ENCODE measurements at places on chromosomes 12 and 14.

GRCh38 chr12:84874825-84875139, 37.8 kb downstream of the SLC6A15 start:
- no peak for DNase-seq

DNA sequence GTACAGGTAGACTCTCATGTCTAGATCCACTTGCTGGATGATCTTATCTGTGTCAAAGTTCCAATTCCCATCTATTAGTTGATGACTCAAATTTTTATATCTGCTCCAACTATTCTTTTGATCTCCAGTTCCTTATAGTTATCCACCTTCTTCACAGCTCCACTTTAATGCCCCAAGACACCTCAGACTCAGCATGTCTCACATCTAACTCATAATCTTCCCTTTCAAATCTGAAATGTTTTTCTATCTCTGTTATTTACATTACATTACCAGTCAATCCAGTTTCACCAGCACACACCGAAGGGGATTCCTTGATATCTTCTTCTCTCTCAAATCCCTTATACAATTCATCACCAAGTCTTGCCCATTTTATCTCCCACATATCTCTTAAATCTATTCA, 3.7 kb upstream of the METAP2 start:
- no peak for DNase-seq

DNA sequence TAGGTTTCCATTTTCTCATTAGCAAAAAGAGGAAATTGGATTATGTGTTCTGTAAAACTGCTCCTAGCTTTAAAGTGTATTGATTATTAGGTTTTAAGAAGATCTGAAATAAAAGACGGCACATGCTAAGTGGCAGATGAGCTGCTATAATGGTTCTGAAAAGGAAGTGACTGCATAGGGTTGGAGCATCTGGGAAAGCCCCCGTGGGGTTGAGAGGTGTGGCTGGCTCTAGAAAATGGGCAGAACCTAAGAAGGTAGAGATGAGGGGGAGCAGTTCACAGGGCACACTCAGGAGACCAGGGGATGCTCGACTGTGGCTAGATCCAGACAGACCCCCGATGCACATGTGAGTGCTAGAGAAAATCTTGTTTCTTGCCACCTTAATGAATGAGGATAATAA, 1.9 kb downstream of the IFNG-AS1 start:
- DNase-seq, result no peak

DNA sequence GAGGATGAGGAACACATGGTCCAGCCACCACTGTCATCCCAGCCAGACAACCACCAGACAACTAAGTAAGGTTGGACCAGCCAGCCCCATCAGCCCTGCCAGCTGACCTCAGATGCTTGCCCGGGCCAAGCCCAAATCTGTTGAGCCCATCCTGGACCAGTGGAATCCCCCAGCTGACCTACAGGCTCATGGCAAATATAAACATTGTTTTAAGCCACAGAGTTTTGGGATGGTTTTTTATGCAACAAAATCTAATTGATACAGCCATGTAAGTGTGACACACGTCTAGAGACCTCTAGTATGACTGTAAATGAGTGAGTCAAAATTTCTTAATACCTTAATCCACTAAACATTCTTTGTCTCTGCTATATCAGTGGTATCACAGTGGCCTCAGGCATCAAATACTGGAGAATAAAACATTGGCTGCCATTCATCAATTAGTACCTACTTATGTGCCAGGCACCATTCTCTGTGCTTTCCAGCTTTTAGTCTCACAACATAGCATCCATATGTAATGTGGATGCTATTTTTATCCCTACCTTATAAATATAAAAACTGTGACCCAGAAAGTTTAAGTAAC, 24.2 kb upstream of the NT5DC3 start:
- DNase-seq, result no peak

DNA sequence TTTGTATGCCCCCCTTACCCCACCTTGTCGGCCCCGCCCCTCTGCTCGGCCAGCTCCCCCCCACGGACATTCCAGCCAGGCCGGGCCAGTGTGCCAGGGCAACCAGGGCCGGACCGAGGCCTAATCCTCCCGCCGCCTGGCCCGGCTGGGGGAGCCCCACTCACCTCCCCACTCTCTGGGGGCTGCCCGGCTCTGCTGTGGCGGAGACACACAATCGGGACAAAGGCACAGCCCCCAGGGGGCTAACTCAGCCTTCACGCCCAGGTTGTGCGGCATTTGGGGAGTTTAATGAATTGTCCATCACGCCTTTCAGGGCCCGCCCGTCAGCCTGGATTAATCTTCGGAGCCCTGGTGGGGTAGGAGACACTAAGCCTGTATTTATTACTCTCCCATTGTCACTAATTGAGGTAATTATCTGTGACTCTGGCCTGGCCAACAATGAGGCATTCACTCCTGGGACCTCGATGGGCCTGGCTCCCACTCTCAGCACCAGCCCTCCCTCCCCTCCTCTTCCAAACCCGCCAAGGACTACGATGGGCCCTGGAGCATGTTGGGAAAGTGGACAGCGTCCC, 8.7 kb downstream of the WNT1 start:
- no peak for DNase-seq

- no peak for DNase-seq
Observed at GRCh38 chr14:101497684-101498525, 63.4 kb upstream of the DIO3 start.

- DNase-seq, result no peak
Observed at GRCh38 chr12:44457465-44457864, 418.6 kb downstream of the NELL2 start.

GRCh38 chr12:95218150-95219133, 835 bp downstream of the VEZT start:
- peak; percentile 37 for DNase-seq

DNA sequence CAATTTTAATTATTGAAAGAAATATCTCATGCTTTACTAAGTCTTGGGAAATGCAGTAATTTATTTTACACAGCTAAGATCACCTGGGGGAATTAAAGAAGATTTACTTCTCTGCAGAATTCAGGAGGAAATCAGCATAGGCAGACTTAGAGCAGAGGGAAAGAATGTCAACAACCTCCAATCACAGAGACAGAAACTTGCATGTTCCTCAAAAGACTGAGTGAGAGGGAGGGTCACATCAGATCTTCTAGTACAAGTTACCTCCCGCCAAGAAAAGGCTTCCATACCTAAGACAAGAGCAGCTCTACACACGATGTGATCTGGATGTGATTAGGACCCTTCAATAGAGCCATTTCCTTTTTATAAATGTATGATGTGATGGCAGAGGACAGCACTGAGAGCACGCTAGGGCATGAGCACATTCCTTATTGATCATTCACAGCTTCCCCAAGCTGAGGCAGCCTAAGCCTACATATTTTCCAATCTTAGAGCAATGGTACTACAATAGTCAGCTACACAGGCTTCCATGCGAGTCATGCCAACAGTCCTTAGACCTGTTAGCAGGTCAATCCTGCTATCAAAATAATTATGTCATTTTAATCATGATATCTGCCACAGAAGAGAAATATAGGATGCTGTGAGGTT, 403.3 kb downstream of the ETNK1 start:
- no peak for DNase-seq

DNA sequence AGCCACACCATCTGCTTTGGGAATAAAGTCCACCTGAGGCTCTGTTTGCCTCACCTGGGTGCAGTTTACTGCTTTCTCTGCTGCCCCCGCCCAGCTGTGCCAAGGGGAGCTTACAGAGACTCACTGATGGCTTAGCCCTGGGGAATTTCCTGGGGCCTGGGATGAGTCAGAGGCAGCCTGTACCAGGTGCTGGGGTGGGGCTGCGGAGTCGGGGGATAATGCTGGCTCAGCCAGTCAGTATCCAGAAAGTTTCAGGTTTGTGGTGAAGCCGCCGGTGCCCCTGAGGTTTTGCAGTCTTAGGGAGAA, 22.3 kb downstream of the PLEKHG3 start:
- DNase-seq, result no peak

GRCh38 chr12:78534311-78534710, 330.3 kb upstream of the SYT1 start:
- DNase-seq, result no peak

DNA sequence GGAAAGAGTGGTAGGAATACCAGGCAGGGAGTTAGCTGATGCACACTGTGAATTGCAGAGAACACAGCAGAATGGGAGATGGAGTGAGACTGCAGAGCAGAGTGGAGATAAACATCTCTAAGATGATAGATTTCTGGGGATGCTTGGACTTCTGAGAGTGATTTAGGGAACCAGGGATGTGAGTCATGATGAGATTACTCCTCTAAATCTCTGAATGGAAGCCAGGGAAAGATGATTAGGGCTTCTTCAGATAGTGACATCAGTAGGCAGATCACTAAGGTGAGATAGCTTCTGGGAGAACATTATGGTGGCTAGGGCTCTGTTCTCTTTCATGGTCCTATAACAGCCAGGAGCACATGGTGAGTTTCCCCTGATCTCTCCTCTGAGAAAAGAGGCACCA, 501.5 kb upstream of the USP15 start:
- no peak for DNase-seq

- no peak for DNase-seq
Observed at GRCh38 chr12:1305791-1306500, 288.4 kb downstream of the FBXL14 start.

DNA sequence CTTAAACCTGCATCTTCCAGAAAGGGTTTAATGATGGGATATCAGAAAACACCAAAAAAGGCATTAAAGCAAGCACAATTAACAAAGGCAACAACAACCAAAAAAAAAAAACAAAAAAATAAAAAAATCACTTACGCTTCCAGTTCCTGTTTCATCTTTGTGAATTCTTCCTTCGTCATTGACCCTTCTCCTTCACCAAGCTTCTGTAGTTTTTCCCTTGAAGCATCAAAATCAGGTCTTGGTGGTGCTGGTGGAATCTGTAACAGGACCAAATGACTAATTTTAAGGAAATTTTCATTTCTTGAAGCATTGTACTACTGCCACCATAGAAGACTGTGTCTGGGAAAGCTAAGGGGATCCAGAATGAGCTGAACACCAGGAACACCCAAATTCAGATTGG, 24.5 kb downstream of the SNX6 start:
- no peak for DNase-seq

GRCh38 chr12:9606736-9607372, 862 bp downstream of the KLRB1 start:
- DNase-seq, result no peak

Measured in right renal cortex interstitium (tissue), 3 donors.